ENCODE measurements at places on chromosomes 16 and 17.

- DNase-seq: no peak
These were observed 31.1 kb downstream of the TPSG1 start for GRCh38 chr16:1193825-1194581.

GRCh38 chr16:80210787-80211186 lies 330.0 kb upstream of the DYNLRB2 start:
- no peak for DNase-seq

- DNase-seq: peak; percentile 64
These were observed 56.4 kb upstream of the SLC25A19 start for GRCh38 chr17:75345514-75346167.

- DNase-seq: no peak
These were observed 87.6 kb downstream of the CFDP1 start for GRCh38 chr16:75345711-75346110.

GRCh38 chr16:11301645-11302501 lies 20.7 kb upstream of the PRM1 start:
- no peak for DNase-seq

GRCh38 chr16:51144203-51144602 lies 6.9 kb downstream of the SALL1 start:
- no peak for DNase-seq

- DNase-seq: no peak
These were observed 6.6 kb downstream of the TMEM114 start for GRCh38 chr16:8583732-8584131.

GRCh38 chr17:74442670-74443515 lies 11.0 kb downstream of the GPRC5C start:
- peak; percentile 50 for DNase-seq

DNA sequence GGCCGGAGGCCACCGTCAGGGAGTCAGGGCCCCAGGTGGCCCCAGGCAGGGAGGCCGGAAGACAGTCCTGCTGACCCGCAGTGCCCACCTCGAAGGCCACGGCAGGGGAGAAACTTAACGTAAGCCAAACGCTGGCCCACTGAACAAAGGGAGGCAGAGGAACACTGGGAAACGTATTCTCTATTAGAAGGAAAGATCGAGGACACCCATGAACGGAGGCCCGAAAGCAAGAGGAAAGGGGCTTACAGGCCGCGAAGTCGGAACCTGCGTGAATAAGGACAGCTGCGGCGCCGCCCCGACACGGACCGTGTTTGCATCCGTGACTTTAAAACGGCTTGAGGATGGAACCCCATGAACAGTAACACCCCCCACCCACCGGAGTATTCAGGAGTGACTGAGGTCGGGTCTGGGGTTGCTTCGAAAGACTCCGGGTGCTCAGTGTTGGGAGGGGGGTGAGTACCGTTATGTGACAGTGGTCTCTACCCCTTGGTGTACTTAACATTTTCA lies 102.4 kb upstream of the METRNL start:
- no peak for DNase-seq

GRCh38 chr17:73575470-73576221 lies 68.6 kb downstream of the SDK2 start:
- no peak for DNase-seq

GRCh38 chr17:78716814-78717393 lies 65.2 kb downstream of the CYTH1 start:
- no peak for DNase-seq

DNA sequence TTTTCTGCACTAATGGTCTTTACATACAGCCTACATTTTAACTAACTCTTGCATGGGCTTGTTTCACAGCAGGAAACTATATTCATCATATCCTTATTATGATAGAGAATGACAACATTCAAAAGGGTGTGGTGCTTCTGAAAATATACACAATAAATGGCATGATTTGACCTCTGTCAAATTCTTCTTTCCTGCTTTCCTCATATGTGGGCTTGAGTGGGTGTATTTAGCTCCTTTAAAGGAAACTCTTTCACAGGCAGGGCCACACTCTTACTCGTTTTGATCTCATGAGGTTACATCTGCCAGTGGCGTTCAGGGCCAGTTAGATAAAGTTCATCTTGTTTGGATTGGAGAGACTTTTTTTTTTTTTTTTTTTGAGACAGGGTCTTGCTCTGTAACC lies 6.1 kb downstream of the SLC35G3 start:
- DNase-seq: no peak

DNA sequence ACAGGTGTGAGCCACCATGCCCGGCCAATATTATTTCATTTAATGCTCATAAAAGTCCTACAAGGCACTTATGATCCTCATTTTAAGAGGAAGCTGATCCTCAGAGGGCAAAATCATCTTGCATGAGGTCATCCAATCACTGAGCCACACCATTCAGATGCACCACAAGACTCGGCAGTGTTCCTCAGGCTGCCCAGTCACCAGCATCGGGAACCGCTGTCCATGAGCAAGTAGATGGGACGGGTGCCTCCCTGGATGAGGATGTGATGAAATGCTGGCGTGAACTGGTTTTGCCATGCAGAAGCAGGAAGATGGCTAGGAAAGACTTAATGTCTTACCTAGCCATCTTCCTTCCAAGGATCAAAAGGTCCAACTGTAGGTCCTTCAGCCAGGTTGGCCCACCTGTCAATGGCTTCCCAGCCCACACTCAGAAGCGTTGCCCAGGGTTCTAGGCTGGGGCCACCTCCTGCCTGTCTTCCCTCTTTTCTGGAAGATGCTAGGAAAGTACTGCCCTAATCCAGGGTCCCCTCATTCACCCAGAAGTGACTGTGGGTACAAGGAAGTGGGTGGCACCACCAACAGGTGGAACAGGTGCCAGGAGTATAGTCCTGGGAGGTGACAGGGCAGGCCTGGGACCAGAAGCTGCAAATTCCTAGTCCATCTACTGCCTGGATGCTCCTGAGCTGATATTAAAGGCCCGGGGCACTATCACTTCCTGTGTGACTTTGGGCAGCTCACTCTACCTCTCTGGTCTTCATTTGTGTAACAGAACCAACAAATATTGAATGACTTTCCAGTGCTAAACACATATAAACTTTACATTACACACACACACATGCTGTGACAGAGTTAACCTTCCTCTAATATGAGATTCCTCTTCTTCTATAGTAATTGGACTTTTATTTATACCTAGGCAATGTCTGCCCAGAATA lies 32.2 kb upstream of the CRYBA1 start:
- DNase-seq: no peak

GRCh38 chr16:53664724-53665345 lies 38.8 kb downstream of the RPGRIP1L start:
- DNase-seq: peak; percentile 34

GRCh38 chr17:44110823-44111633 lies 12.4 kb downstream of the HDAC5 start:
- peak; percentile 73 for DNase-seq

- DNase-seq: peak; percentile 26
These were observed 193.6 kb downstream of the PARN start for GRCh38 chr16:14436401-14436955.

DNA sequence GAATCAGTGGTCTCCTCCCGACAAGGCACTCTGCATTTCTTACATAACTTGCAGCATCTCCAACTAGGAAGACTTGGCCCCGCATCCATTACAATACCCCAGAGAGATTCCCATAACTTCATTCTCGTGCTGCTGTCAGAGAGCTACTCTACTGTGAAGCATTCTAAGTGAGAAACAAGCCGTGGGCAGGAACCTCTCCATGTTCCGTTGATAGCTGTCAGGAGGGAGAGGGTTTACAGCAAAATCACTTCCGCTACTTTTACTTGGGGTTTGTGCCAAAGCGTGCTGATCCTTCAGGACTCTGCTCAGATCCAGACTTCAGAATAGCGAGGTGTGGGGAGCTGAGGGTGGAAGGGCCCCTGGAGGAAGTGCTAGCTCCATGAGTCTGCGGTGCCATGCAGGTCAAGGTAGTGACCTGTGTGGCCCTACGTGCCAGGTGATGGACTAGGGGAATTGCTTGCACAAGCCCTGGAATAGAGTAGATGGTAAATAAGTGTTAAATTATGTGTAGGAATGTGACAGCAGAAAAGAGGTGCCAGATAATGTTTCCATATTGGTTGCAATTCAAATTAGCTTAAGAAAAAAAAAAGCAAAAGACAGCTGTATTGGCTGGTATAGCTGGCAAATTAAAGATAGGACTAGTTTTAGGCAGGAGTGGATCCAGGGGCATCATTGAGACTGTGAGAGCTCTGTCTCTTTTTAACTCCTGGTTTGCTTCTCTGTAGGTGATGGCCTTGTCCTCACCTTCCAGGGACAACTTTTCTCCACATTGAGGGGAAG lies 358.5 kb upstream of the ERCC4 start:
- DNase-seq: no peak

GRCh38 chr17:17080781-17081180 lies 38.5 kb downstream of the MPRIP start:
- no peak for DNase-seq

- no peak for DNase-seq
These were observed 457.0 kb upstream of the CDH5 start for GRCh38 chr16:65909310-65910050.

- no peak for DNase-seq
These were observed 27.1 kb downstream of the PPL start for GRCh38 chr16:4909825-4910224.

- no peak for DNase-seq
These were observed 33.3 kb downstream of the CD300LF start for GRCh38 chr17:74679374-74679773.

DNA sequence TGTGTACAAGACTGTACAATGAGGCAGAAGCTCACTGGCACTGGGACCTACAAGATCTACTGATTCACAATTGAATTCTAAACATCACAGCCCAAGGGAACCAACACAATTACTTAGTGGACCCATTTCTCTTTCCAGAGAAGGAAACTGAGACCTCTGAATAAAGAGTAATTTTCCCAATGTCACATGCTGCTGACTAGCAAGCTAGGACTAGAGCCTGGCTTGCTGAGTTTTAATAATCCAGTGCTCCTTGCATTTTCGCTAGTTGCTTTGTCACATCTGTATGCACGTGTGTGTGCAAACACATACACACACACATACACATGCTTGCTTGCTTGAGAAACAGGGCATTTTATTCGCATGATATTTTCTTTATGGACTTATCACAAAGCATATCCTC lies 3.9 kb upstream of the LPO start:
- no peak for DNase-seq

- no peak for DNase-seq
These were observed 31.3 kb downstream of the SLC39A11 start for GRCh38 chr17:73061161-73061560.

Measured in stimulated activated CD8-positive, alpha-beta memory T cell treated with anti-CD3 and anti-CD28 coated beads, Interleukin-4, amount 100 ng/mL, for 48 hours (primary cell).